Kidney (tissue), 22 donors: ENCODE measurements at places on chromosomes 3 and 15. TPM values are rescaled to one million over a fixed set of nuclear protein-coding genes. Genes with fewer than 3 reads are reported as not detected.

- no peak for DNase-seq
These were observed 67.5 kb downstream of the TMEM44 start for GRCh38 chr3:194565597-194566190.

DNA sequence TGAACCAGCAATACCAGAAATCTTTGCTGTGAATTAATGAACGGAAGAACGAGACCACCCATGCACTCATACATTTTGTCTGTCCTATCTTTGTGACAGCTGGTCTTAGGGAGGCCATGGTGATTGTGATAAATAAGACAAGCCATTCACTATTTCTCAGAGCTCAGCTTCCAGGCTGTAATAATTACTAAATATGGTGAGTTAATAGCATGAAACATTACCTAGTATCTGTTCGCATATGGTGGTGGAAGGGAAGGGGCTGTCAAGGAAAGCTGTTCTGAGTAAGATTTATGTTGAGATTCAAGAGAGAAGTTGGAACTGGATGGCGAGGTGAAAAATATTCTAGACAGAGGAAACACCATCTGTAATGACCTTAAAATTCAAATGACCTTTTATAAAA lies 719.0 kb upstream of the ZNF385D start:
- no peak for DNase-seq

DNA sequence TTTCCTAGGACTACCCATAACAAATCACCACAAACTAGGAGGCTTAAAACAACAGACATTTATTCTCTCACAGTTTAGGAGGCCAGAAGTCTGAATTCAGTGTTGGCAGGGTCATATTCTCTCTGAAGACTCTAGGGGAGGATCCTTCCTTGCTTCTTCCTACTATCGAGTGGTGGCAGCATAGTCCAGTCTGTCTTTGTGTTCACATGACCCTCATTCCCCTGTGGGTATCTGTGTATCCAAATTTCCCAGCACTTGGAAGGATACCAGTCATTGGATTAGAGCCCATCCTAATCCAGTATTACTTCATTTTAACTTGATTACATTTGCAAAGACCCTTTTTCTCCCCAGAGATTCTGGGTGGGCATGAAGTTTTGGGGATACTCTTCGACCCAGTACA lies 63.8 kb downstream of the GMPS start:
- DNase-seq: no peak

DNA sequence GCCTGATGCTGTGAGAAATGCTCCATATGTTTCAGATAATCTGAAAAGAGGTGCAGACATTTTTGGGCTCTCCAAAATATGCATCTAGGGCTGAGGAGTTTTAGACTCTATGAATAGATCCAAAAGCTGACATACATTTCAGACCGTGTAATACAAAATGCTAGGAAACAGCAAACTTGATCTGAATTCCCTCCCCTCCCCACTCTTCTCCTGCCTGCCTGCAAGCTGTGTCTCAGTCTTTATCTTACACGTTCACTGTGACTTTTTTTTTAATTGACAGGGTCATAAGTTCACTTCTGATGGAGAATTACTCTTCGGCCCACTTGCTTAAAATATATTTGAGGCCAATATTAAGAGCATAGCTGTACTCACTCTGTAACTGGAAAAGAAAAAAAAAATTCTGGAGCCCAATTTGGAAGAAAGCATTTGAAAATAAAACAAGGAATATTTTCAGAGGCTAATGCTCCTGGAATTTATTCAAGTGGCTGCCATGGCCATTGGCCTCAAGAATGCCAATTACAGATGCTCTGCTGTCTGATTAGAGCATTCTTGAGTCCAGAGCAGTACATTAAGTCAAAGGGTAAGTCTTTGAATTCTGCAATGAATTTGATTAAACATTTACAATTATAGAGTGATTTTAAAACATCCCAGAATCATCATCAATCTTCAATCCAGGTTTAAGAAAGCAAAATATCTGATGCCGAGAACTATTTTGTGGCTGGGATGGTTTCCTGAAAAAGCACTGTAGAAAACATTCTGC lies 146.2 kb upstream of the SEMA6D start:
- no peak for DNase-seq

DNA sequence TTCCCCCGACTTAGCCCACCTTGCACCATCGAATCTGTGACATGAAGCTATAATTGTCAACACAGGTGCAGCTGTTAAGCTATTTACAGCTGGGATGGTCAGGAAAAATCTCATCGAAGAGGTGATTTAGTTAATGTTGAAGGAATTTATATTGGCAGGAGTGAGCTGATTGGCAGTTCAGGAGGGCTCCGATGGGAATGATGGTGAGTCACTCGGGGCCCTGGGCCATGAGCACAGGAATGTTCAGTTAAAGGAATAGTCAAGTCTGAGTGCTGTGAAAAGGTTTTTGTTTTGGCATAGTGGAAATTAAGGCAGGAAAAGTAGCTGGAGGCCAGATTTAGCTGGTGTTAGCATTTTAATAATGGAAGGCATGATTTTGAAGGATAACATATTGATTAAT lies 95.7 kb downstream of the OXSM start:
- DNase-seq: no peak

DNA sequence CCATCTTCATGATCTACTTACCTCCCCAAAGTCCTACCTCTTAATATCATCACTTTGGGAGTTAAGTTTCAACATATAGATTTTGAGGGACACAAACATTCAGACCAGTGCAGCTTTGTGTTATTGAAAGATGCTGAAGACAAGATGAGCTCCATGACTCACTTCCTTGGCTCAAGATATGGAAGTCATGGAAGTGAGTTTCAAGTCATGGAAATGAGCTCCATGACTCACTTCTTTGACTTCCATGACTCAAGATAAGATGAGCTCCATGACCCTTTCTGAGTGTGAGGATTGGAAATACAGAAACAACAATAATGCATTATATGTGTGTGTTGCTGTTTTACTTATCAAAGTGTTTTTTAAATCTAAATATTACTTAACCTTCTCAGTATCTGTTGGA lies 170.2 kb upstream of the TPRG1 start:
- no peak for DNase-seq

DNA sequence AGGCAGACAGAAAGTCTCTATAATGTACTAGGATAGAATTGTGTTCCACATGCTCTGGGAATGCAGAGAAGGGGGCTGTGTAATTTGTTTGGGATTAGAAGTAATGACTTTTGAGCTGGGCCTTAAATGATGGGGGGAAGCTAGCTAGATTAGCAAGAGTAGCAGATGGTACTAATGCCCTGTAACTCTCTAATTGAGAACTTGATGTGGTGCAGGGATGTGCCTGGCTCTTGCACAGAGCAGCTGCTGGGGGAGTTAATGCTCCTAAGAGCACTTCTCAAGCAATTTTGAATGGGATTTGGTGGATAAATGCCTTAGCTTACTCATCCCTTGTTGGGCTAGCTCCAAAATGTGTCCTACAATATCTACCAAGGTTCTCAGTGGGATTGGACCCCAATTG lies 12.4 kb upstream of the SYN2 start:
- DNase-seq: no peak

ADGRG7 gene
- not detected for total RNA-seq
